ENCODE measurements at places on chromosomes 3 and 15. TPM values are rescaled to one million over a fixed set of nuclear protein-coding genes. Genes with fewer than 3 reads are reported as not detected.

DNA sequence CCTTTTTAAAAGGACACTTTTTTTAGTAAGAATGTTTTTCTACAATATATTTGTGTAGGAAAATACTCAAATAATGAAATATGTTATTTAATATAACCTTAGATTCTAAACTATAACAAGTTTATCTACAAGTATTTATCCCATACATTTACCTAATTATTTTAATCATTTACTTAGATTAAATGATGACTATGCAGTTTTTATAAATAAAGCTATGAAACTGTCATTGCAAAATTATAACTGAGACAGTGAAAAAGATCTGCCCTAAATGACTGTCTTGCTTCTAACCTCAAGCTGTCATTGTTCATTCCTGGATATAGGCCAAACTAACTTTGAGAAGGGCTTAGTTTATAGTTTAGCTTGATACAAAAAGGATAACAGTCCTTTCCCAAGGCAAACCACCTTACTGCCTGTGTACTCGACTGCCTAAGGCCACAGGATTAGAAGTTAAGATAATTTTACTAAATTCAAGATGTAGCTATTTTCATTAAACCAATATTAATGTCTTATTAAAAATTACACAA is 84.1 kb downstream of the GLDN start:
- no peak for DNase-seq

GRCh38 chr3:40325465-40325864 is 16.0 kb downstream of the EIF1B start:
- no peak for DNase-seq

DNA sequence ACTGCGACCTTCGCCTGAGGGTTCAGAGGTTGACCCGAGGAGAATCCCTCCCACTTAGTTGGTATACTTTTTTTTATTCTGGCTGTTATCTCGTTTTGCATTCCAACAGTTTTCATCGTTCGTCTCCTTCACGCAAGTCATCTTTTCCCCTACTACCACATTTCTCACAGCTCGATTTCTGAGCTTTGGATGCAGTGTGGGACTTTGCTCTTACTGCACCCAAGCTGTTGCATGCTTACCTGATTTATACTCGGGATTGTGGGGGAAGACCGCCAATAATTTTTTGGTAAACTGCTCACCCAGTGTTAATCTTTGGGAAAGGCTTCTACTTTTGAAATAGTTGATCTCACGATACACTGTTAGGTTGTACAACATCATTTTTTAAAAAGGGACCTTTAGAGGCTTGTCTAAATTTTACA is 702 bp downstream of the TBC1D23 start:
- DNase-seq: no peak

- no peak for DNase-seq
Observed at GRCh38 chr3:152203652-152204051, 65.1 kb upstream of the MBNL1 start.

DNA sequence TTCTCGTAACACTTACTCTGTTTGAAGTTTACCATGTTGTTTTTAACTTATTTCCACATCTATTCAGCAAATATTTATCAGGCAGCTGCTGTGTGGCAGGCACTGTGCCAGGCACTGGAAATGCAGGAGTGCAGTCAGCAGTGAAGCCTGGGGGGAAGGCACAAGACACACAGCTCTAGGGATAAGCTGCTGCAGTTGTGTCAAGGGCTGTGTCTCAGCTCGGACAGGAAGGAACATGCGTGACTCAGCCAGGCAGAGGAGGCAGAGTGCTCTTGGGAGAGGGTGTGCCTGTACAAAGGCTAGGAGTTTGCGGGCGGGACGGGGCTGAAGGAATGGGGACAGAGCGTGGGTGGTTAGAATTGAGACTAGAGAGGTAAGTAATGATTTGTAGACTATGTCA is 24.7 kb downstream of the LYSMD4 start:
- no peak for DNase-seq

The MRPS25 gene
- total RNA-seq: 66.3 TPM

The FBN1 gene
- total RNA-seq: 67.9 TPM

The STAB1 gene
- total RNA-seq: 0.66 TPM

The BCHE gene
- total RNA-seq: 6.4 TPM

The GRIP2 gene
- total RNA-seq: 1.0 TPM

The CACNA2D2 gene
- 9.9 TPM for total RNA-seq

Data from mesothelial cell of epicardium (in vitro differentiated cells).